Activated CD8-positive, alpha-beta memory T cell treated with anti-CD3 and anti-CD28 coated beads, Interleukin-2, amount 10 ng/mL, durations not matched to agents 7 days and 5 days (primary cell): ENCODE measurements at places on chromosomes 11 and 22. TPM values are rescaled to one million over a fixed set of nuclear protein-coding genes. Genes with fewer than 3 reads are reported as not detected.

DNA sequence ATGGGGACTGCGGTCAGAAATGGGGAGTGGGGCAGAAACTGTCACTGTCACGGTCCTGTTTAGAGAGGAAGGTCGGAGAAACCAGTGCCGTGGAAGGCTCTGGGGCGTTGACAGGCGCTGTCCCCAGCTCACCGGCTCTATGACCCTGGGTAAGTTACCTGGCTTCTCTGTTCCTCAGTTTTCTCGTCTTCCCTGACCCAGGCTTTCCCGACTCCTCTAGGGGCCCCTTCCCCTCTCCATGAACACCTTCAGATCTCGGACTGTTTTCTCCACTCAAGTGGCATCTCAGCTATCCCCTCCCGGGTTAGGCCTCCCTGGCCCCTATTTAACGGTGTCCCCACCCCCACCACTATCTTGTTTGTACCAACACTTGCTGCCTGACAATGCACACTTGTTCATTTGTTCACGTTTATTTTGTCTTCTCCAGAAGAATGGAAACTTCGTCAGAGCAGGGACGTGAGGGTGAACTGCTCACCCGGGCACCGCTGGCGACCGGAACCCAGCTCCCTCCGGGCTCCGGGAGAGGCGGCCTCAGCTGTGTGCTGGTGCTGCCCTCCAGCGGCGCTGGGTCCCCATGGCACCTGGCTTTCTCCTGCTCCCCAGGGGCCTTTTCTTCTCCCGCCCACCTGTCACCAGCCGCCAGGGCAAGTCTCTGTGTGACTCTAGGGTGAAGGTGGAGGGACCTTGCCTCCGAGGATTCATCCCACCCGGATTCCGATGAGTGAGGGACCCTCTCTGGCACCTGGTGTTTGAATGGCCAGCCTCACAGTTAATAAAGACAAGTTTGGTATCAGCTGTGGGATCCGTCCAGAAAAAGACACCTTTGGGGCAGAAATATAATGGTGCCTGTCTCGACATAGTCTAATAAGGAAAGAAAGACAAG, 33.1 kb upstream of the SLC35C1 start:
- peaks cover 14% of the 10 kb centered on the region for H3K4me1 ChIP-seq
- H3K36me3 ChIP-seq: no peaks in the 10 kb centered on the region
- H3K4me3 ChIP-seq: peak overlapping the region; percentile 80
- H3K27me3 ChIP-seq: peaks cover 6% of the 10 kb centered on the region
- peak; percentile 86 for DNase-seq

GRCh38 chr22:20864186-20864908, 5.5 kb downstream of the SNAP29 start:
- no peak overlapping the region for H3K27ac ChIP-seq
- H3K4me1 ChIP-seq: peaks cover 37% of the 10 kb centered on the region
- H3K4me3 ChIP-seq: no peak overlapping the region

GRCh38 chr22:38432264-38432663, 22.7 kb downstream of the KCNJ4 start:
- H3K27ac ChIP-seq: no peak overlapping the region
- H3K36me3 ChIP-seq: no peaks in the 10 kb centered on the region
- H3K27me3 ChIP-seq: peaks cover 5% of the 10 kb centered on the region
- no peak overlapping the region for H3K4me3 ChIP-seq
- no peak for DNase-seq

DNA sequence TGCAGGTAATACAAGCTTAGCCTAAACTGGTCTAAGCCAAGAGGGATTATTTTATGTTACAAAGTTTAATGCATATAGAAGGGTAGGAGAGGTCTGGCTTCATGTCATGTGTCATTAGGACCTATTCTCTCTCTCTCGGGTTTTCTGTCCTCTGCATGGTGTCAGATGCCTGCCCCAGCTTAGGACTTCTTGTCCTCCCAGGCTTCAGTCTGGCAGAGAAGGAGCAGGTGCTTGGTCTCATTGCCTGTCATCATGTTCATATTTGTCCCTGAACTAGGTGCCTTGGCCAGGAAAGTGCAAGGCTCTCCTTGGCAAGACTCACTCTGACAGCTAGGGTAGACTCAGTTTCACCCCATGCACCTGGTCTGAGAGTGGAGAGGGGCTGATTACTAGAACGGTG, 126.3 kb downstream of the ADAMTS15 start:
- H3K36me3 ChIP-seq: no peaks in the 10 kb centered on the region
- H3K4me3 ChIP-seq: no peak overlapping the region
- no peak overlapping the region for H3K27ac ChIP-seq
- DNase-seq: no peak

Gene ZC3H7B
- total RNA-seq: 56.3 TPM

DNA sequence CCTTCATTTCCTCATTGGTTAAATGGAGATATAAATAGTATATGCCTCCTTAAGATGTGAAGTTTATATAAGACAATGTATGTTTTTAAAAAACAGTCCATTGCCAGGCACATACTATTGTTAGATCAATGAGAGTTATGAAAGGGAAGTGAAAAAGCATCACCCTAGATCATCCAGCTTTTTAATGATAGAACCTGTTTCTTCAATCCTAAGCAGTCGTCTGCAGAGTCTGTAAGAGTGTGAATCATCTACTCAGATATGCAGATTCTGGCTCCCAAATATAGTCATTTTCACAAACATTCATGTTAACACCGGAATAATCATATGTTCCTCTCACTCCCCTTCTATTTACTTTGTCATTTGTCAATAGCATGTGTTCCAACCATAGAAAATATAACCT, 65.3 kb upstream of the SLN start:
- no peaks in the 10 kb centered on the region for H3K4me1 ChIP-seq
- DNase-seq: no peak
- H3K36me3 ChIP-seq: no peaks in the 10 kb centered on the region
- peaks cover 18% of the 10 kb centered on the region for H3K27me3 ChIP-seq
- H3K27ac ChIP-seq: no peak overlapping the region

GRCh38 chr11:101127699-101128570, 1.7 kb downstream of the PGR start:
- no peak overlapping the region for H3K4me3 ChIP-seq
- H3K27ac ChIP-seq: no peak overlapping the region
- no peak for DNase-seq
- peaks cover 3% of the 10 kb centered on the region for H3K36me3 ChIP-seq
- H3K4me1 ChIP-seq: no peaks in the 10 kb centered on the region
- peaks cover 41% of the 10 kb centered on the region for H3K27me3 ChIP-seq

- no peak overlapping the region for H3K4me3 ChIP-seq
- peaks cover 22% of the 10 kb centered on the region for H3K27me3 ChIP-seq
- no peaks in the 10 kb centered on the region for H3K4me1 ChIP-seq
- H3K27ac ChIP-seq: no peak overlapping the region
These were observed 11.1 kb upstream of the FXYD6 start for GRCh38 chr11:117887431-117888138.
